ENCODE measurements at places on chromosomes 2 and 18.
A peak's percentile ranks its signal among the peaks of the same experiment; 100 is the strongest.

DNA sequence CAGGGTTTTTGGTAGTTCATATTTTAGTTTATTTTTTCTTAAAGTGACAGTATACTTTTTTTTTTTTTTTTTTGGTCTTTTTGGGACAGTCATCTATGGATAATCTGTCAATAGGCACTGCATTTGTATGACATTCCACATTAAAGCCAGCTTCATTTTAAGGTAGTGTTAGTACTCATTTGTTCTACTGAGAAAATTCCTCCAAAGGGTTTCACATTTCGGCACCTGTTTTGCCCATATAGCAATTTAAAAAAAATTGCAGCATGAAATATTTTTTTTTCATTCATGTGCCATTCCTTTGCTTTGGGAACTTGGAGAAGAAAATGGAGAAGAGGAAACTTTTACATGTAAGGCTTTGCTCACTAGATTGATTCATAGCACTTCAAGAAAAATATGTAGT is 276.3 kb upstream of the TCF4 start:
- DNase-seq: no peak

DNA sequence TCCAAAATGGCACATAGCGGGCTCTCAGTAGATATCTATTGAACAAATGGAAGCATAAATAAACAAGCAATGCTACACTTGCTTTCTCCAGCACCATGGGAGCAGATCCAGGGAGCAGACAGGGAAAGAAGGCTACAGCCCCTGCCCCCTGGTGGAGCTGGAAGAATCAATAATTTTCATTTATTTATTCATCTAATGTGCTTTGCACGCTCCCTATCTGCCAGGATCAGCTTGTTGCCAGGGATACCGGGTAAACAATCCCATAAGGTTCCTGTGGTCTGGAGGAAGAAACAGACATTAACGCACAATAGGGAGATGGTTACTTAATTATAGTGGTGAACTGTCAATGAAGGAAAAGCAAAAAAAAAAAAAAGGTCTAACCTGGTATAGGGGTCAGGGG is 40.1 kb upstream of the CLASP1 start:
- peak; percentile 49 for DNase-seq

- no peak for DNase-seq
Observed at GRCh38 chr2:204425821-204426220, 119.5 kb upstream of the PARD3B start.

GRCh38 chr18:30679285-30679930 is 363.1 kb downstream of the DSC3 start:
- DNase-seq: no peak

DNA sequence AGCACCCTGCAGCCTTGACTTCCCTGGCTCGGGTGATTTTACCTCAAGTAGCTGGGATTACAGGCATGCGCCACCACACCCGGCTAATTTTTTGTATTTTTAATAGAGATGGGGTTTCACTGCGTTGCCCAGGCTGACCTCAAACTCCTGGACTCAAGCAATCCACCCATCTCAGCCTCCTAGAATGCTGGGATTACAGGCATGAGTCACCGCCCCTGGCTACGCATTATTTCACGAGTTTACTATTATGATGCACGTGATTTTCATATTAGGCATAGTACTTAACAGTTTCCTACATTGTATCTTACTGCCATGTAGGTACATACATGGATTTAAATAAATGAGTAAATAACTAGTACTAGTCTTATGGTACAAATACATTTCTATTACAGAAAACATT is 4.4 kb downstream of the DYNC2LI1 start:
- peak; percentile 17 for DNase-seq

DNA sequence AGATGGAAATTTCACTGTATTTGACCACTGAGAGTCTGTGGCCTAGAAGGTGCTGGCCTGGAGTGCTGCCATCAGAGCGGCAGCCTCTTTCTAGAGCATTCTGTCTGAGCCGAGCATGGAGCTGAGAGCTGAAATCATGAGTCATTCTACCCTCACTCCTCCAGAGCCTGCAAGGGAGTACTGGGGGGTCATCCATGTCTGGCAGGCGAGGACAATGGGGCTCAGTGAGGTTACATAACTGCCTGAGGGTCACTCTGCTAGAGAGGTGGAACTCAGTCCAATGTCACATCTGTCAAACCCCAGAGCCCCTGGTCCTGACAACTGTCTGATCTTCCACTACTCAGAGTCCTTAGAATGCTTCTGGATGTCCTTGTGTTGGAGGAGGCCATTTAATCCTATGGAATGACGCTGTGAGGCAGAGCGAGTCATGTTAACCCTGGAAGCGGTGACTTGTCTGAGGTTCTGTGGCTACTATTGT is 65.3 kb downstream of the HAUS1 start:
- peak; percentile 59 for DNase-seq

DNA sequence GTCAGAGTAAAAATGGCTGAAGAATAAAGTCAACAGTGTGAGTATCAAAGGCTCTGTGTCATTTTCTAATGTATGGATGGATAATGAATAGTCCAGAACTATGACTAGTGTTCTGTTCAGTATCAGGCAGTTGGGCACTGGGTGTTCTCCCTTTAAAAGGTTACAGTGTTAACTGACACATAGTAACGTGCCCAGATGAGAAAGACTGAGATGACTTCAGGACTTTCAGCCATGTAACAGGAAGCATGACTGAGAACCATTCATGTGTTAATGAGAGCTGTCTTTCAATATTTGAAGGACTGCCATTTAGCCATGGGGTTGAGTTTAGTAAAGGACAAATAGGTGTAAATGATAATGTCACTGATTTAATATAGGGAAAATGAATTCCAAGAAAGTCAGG is 187.1 kb downstream of the GULP1 start:
- no peak for DNase-seq

GRCh38 chr2:86815611-86816010 is 24.9 kb upstream of the CD8A start:
- DNase-seq: no peak

- no peak for DNase-seq
Observed at GRCh38 chr2:218567797-218568189, 358 bp downstream of the USP37 start.

All from MCF 10A (cell line).